Thymus (tissue), 14 donors: ENCODE measurements at places on chromosomes 3 and 15. TPM values are rescaled to one million over a fixed set of nuclear protein-coding genes. Genes with fewer than 3 reads are reported as not detected.

Gene SOX2
- 0.42 TPM for total RNA-seq

GRCh38 chr3:59802045-59802444 lies 752.2 kb upstream of the CFAP20DC start:
- no peak overlapping the region for H3K27ac ChIP-seq
- H3K4me3 ChIP-seq: no peak overlapping the region
- no peak for DNase-seq

DNA sequence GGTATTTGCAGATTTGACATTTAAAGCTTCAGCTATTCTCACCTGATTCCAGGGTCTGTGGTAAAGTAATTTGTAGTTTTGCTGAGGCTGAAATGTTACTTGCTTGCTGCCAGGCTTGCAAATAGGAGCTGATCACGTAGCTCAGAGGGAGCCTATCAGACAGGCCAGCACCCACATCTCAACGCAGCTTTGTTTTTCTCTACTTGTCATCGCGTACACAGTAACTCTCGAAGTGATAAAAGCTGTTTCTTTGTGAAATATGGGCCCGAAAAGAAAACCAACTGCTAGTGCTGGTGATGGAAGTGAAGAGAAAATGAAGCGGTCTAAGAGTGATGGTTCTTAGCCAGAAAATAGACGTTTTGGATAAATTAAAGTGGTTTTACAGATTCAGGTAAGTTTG lies 23.4 kb downstream of the RAB5A start:
- no peak overlapping the region for H3K4me3 ChIP-seq
- no peaks in the 10 kb centered on the region for H3K4me1 ChIP-seq
- no peak for DNase-seq

- H3K27me3 ChIP-seq: no peaks in the 10 kb centered on the region
- H3K4me1 ChIP-seq: no peaks in the 10 kb centered on the region
- H3K36me3 ChIP-seq: no peaks in the 10 kb centered on the region
- H3K4me3 ChIP-seq: no peak overlapping the region
- DNase-seq: no peak
- H3K27ac ChIP-seq: peak overlapping the region; percentile 53
These were observed 26.0 kb downstream of the PLA2G4F start for GRCh38 chr15:42130246-42130986.

GRCh38 chr15:57054204-57054750 lies 135.8 kb downstream of the TCF12 start:
- no peaks in the 10 kb centered on the region for H3K27me3 ChIP-seq
- H3K36me3 ChIP-seq: peaks cover 25% of the 10 kb centered on the region
- no peak overlapping the region for H3K27ac ChIP-seq
